ENCODE measurements at places on chromosomes 12 and 14.

GRCh38 chr12:388541-389141, 479 bp downstream of the KDM5A start:
- peak; percentile 40 for DNase-seq

DNA sequence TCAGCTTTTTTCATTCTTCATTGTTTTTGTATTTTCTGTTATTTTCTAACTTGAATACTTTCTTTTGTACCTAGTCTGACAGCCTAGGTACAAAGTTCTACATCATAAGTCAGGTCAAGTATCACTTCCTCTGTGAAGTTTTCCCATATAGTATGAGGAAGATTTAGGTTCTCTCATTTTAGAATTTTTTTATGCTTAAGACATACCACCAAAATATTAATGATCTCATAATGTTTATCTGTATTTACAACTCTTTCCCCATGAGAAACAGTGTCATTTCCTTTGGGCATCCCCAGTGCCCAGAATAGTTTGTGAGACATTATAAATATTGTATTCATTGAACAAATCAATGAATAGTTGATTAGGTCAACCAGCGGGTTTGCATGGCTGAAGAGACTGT, 3.1 kb upstream of the ATF7IP start:
- DNase-seq: no peak

DNA sequence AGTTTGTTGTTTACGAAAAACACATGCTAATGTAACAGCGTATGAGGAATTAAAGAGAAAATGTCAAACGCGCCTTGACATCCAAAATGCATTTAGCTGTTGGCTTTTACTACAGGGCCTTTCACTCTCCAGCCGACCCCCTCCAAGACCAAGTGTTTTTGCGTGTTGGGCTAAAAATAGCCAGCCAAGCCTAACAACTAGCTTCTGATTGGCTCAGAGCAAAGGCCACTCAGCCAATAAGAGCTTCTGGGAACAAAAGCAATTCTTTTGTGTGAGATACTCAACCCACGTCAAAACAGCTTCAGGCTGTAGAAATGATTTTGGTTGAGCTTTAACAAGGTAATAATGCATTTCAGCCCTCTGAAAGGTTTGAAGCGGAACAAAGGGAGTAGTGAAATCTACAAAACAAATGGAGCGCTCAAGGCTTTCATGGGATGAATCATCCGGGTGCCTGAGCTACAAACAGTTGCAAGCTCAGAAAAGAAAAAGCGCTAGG, 198.7 kb upstream of the DCN start:
- DNase-seq: no peak

GRCh38 chr12:90652280-90652679, 302.7 kb downstream of the CCER1 start:
- DNase-seq: no peak

- peak; percentile 18 for DNase-seq
Observed at GRCh38 chr14:104926619-104927431, 2.1 kb downstream of the PLD4 start.

- DNase-seq: no peak
Observed at GRCh38 chr12:2011643-2012607, 7.7 kb upstream of the DCP1B start.

GRCh38 chr12:48001505-48002413, 2.5 kb downstream of the COL2A1 start:
- no peak for DNase-seq

DNA sequence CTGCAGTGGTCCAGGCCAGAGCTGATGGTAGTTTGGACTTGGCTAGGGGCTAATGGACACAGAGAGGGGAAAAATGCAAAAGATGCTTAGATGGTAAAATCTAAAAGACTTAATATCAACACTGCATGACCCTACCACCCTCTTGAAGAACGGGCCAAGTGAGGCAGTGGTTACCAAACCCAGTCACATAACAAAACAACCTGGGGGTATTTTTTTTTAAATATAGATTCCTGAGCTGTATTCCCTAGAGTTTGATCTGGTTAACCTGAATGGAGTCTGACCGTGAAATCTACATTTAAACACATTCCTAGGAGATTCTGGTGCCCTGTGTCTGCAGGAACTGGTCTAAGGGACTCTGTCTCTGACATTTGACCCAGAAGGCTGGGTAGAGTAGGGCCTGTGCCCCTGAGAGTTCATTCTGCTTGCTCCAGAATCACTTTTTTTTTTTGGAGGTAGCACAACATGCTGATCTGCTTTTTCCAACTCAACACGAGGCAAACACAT, 15.7 kb downstream of the ABHD4 start:
- DNase-seq: no peak

DNA sequence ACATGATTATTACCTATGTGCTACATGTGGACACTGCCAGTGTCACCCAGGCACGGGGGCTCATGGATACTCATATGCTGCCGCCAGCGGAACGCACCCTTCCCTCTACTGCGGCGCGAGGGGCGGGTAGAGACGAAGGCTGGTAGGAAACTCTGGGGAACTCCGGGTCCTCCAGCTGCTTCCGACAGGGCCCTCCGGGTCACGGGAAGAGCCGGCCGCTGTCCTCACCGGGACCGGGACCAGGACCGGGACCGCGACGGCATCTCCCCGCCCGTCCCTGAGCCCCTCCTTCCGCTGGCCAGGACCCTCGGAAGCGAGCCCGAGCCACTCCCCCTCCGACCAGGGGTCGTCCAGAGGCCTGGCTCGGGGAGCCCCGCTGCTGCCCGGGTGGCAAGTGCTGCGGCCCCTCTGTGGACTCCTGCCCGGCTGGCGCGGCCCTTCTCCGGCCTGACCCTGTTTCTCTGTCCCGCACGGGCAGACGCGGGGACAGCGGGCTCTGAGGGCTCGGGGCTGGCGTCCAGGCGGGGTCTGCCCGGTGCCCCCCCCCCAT, 209.6 kb downstream of the ADGRD1 start:
- DNase-seq: no peak

GRCh38 chr14:105102361-105102870, 37.2 kb upstream of the GPR132 start:
- DNase-seq: no peak

GRCh38 chr14:68736471-68736871, 56.4 kb downstream of the ZFP36L1 start:
- no peak for DNase-seq

GRCh38 chr12:29844667-29845066, 60.9 kb upstream of the TMTC1 start:
- no peak for DNase-seq

- DNase-seq: no peak
Observed at GRCh38 chr12:33486058-33486457, 46.4 kb upstream of the SYT10 start.

- DNase-seq: no peak
Observed at GRCh38 chr12:53330671-53331070, 5.5 kb downstream of the SP7 start.

GRCh38 chr12:76940671-76941445, 62.0 kb upstream of the CSRP2 start:
- no peak for DNase-seq

- no peak for DNase-seq
Observed at GRCh38 chr14:105069871-105070759, 4.9 kb upstream of the GPR132 start.
